ENCODE measurements at places on chromosomes 1 and 21.

DNA sequence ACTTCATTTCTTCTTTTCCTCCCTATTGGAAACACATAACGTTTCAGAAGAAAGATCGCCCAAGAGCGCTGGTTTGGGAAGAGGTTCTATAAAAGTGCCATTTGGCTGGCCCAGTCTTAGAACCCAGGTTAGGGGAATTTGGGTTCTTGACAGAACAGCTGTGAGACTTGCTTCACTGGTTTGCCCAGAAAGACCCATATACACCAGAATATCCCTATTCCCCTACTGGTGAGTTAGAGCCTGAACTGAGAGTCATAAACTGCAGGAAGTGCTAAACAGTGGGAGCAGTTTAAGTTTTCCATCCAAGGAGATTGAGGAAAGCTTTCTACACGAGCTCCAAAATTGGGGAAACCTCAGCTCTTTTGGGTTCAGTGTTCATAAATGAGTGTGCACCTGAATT, 275.2 kb downstream of the VAV3 start:
- DNase-seq = no peak

DNA sequence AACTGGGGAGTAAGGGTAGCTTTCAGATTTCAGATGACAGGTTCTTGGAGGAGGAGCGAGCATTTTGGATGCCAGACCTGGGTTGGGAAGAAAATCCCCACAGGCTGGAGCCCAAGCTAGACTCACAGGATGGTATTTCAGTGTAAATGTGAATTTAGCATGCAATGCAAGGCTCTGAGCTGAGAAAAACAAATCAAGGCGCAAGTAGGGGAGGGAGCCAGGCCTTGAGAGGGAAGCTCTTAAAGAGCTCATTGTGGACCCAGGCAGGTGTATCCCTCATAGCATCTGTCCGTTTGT, 386.1 kb downstream of the MATN1 start:
- no peak for DNase-seq

DNA sequence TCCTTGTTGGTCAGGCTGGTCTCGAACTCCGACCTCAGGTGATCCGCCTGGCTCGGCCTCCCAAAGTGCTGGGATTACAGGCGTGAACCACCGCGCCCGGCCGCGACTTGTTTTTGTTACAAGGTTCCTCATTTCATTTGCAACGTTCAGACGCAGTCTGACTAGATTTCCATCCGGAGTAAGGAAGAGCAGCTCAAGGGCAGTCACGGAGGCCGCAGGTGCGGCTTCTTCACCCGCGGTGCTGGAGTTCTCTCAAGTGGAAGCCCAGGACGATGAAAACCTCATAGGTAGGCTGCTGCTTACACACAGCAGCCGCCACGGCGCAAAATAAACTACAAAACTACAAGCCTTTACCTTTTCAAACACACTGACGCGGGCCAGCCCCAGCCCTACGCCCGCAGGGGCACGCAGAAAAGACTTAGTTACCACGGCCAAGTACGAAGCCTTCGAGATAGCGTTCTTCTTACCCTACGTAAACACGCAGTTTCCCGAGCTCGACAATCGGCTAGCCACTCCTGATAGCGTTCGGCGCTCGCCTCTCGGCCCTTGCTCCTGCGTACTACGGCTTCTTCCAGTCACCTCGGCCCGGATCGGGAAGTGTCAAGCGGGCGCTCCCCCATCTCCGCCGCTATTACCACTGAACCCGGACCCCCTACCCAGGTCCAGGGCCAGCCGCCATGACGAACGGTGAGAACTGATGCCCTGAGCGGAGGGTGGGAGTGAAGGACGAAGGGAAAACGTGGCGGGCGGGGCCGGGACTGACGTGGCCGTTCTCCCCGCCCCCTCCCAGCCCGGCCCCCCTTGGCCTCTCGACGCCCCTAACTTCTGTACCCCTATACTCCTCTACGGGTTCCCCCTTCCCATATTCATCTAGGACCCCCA, at the start of gene TMEM167B:
TSS of gene TMEM167B (plus strand) at position 569 of the 882 bp plus-strand sequence. CDS start at position 678, 109 bp downstream.
- peak; percentile 91 for DNase-seq

DNA sequence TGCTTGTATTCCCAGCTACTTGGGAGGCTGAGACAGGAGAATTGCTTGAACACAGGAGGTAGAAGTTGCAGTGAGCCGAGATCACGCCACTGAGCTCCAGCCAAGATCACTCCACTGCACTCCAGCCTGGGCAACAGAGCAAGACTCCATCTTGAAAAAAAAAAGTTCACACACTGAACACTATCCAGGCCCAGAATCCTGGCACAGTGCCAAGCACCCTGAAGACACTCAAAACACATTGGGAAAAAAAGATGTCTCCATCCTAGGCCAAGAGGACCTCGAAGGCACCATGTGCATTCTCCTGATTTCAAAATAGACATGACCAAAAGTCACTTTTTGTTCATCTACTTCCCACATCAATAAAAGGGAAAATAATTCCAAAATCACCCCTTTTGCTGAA, 38.7 kb downstream of the SLC9A1 start:
- DNase-seq = no peak

DNA sequence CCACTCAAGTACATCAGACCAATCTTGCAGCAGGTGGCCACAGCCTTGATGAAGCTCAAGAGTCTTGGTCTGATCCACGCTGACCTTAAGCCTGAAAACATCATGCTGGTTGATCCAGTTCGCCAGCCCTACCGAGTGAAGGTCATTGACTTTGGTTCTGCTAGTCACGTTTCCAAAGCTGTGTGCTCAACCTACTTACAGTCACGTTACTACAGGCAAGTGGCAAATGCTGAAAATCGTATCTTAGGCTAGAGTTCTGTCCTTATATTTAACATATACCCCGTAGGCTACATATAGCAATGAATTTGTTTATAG, 12.1 kb downstream of the HIPK1 start:
- no peak for DNase-seq

DNA sequence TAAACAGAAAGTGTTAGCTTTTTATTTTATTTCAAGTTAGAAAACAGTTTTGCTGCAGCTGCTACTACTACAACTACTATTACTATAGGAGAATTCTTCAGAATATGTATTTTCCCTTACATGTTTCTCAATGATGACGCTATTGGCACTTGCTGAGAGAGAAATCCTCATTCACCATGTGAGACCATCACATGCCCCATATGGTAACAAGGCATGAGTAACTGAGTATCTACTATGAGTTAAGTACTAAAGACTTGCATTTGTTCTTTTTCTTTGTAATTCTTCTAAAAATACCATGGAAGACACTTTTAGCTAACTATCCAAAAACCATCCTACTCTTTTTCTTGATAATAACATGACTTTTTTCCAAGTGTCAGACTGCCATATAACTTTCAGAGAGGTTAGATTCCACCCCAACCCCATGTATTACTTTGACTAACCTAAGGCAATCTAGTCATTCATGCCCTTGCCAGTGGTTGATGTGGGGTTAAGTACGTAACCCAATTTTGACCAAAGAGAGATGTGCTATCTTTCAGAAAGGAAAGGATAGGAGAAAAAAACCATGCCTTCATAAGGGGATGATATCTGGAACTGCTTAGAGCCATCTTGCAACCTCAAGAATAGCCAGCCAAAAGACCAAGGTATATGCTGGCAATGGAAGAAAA, 42.9 kb downstream of the COP1 start:
- DNase-seq = no peak
